ENCODE measurements at places on chromosomes 7 and 10.

DNA sequence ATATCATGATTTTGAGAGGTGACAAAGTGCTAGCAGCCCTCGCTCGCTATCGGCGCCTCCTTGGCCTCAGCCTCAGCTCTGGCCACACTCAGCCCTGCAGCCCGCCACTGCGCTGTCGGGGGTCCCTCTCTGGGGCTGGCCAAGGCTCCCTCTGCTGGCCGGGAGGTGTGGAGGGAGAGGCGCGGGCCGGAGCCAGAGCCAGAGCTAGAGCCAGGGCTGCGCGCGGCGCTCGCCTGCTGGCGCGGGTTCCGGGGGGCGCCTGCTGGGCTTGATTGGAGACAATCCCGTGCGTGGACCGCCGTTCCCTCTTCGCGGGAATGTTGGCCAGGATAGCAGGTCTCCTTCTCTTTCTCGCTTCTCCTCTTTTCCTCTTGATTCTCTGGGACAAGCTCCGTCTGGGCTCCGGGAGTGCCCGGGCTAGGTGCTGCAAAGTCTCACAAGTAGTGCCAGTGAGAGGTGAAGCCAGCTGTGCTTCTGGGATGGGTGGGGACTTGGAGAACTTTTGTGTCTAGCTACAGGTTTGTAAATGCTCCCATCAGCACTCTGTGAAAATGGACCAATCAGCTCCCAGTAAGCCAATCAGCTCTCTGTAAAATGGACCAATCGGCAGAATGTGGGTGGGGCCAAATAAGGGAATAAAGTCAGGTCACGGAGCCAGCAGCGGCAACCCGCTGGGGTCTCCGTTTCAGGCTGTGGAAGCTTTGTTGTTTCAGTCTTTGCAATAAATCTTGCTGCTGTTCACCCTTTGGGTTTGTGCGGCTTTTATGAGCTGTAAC lies 43.4 kb upstream of the ELMO1 start:
- no peak for DNase-seq

- no peak for DNase-seq
Observed at GRCh38 chr7:155449008-155449868, 8.7 kb upstream of the EN2 start.

GRCh38 chr7:79806161-79806734 lies 328.4 kb upstream of the GNAI1 start:
- no peak for DNase-seq

DNA sequence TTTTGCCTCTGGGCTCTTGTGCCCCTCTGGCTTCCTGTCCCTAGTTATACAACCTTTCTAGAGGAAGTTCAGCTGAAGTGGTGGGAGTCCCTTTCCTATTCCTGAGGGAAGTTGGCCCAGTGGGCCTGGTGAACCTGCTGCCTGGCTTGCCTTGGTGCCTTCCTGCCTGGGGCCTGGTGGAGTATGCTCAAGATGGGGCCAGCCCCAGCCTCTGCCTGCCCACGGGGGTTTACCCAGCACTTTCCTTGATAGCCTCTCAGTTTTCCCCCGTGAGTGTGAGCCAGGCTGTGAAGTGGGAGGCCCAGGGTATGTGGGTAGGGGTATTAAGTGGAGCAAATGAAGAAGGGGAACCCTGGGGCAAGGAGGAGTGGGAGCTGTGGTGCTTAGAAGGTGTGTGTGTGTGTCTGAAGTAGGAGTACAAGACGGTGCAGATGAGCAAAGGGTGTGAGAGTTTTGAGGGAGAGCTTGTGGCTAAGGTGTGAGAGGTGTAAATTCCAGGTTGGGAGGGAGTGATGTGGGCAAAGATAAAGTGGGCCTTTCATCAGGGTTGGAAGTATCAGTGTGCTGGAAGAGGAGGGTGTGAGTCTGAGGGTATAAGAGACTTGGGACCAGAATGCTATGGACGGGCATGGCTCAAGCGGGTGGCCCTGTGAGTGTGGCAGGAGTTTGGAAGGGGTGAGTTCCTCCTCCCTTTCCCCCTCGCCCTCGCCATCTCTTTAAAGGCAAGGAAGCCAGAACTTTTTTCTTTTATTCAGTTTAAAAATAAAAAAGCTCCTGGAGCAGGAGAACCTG lies 10.9 kb upstream of the PAX2 start:
- DNase-seq: no peak

GRCh38 chr7:67918158-67918557 lies 921.5 kb downstream of the TYW1 start:
- no peak for DNase-seq

GRCh38 chr7:104206841-104207240 lies 972 bp downstream of the ORC5 start:
- DNase-seq: no peak

DNA sequence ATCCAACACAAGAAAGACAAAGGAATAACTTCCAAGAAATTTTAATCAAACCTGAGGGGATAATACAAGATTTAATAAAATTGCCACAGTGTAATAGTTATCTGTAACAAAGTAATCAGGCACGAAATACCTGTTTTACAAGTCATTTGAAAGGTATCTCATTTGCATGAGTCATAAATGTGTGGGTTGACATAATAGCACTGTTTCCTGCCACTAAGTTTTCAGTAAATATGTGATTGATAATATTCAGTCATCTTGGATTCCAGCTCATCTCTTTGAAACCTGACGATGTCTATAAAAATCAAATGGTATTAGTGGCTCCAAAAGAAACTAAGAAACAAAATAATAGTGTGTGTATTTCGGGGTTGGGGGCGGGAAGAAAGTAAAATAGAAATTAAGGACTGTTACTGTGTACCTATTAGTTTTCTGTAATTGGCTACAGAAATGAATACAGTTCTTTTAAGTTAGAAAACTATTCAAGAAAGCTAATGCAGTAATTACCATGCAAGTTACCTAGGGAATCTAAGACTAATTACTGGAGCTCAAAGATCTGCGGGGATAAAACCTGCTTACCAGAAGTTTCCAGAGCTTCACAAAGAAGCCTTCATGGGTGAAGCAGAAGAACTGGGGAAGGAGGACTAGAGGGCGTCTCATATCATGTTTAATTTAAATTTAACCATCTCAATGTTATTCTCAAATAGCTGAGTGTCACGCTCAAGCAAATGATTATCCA lies 100.7 kb downstream of the ST8SIA6 start:
- DNase-seq: no peak

DNA sequence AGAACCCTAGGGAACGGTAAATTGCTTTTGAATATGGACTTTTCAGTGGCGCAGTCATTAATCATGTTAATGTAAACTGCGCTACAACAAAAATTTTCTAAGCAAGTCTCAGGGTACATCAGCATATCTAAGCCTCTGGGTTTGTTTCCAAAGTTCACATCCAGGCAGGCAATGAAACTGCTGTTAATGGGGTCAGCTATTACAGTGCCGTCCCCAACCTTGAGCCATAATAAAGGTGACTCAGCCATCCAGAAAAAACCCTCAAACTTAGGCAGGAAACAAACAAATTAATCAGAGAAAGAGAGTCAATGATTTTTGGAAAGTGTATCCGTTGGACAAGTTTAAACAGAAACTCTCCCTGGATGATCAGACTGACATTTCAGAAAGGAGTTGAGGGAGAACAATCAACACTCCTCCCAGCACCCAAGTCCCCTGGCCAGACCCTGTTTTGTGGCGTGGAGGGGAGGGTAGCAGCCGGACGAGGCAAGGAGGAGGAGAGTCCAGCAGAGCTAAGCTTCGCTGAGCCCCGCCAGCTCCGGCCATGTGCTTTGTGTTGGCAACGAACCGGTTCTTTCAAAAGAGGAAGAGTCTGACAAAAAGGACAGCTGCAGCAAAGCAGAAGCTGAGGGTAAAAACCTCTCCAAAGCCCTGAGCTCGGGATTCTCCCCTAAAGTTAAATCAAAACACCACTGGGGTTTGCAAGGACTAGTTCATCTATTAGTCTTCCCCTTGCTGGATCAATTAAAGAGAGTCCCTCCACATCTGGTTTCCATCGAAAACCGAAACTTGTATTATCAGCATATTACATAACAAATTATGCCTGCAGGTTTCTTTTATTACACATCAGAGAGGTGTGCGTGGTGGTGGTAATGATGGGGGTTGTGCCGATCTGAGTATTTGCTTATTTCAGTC lies 3.6 kb downstream of the FAM53B start:
- DNase-seq: peak; percentile 75

DNA sequence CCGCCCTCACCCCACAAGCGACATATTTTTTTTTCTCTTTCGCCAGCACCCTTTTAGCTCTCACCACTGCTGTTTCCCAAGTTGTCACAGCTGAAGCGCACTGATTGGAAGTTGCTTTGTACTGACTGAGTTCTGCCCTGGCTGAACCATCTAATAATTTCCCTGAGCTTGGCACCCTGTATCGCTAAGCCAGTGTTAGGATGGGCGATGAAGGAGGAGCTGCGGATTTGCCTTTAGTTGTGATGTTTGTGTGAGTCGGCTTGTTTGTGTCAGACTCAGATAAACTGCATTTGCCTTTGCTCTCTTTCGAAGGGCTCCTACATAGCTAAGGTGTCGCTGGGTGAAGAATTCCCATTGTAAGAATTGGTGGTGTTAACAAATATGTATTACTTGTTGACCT lies 1.3 kb upstream of the ATXN7L1 start:
- DNase-seq: no peak

DNA sequence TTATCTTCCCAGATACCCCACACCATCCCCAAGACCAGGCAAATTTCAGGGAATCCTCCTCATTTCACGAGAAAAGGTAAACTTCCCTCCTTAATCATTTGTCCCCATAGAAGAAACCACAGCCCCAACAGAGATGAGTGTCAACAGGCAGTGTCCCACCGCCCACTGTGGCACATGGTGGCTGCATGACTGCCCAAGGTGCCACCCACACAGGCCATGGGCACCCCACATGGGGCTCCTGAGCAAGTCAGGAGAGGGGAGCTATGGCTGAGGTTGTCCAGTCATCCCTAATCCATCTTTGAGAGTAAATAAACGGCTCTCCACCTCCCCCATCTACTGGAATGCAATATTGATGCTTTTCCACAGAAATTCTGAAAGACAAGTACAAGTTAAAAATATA lies 44.1 kb downstream of the ANTXRL start:
- DNase-seq: no peak

DNA sequence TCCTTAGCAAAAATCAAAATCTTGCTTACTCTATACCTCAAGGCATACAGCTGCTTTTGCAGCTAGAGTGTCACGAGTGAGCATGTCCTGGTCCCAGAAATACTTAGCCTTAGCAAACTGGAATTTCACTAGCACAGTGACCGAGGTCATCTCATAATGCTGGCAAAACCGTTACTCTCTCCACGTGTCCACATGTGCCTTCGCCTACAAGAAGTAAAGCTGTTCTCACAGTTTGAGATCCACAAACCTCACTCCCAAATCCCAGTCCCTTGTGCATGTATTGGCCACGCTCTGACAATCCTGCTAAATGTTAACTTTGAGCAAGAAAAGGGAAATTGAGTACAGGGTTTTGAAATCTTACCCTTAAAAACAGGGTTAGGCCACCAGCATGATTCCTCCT lies 111.0 kb upstream of the PLXDC2 start:
- no peak for DNase-seq

GRCh38 chr10:132459301-132460003 lies 62.5 kb downstream of the PWWP2B start:
- DNase-seq: no peak

DNA sequence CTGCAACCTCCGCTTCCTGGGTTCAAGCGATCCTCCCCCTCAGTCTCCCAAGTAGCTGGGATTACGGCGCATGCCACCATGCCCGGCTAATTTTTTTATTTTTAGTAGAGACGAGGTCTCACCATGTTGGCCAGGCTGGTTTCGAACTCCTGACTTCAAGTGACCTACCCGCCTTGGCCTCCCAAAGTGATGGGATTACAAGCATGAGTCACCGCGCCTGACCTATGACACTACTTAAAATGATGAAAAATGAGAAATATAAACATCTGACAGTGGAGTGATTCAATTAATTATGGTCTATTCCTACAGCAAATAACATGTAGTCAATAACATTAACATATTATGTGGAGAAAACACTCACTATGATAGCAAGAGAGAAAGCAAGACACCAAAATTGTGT lies 2.2 kb downstream of the BRAT1 start:
- no peak for DNase-seq

DNA sequence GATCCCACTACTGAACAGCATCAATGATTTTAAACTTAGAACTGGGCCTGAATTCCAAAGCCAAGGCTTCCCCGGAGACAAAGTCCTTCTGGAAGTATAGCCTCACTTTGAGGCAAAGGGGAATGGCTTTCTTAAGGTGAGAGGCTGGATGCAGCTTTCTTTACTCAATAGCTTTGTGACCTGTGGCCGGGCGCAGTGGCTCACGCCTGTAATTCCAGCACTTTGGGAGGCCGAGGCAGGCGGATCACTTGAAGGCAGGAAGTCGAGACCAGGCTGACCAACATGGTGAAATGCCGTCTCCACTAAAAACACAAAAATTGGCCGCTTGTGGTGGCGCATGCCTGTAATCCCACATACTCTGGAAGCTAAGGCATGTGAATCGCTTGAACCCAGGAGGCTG lies 3.2 kb upstream of the FGFR2 start:
- no peak for DNase-seq

DNA sequence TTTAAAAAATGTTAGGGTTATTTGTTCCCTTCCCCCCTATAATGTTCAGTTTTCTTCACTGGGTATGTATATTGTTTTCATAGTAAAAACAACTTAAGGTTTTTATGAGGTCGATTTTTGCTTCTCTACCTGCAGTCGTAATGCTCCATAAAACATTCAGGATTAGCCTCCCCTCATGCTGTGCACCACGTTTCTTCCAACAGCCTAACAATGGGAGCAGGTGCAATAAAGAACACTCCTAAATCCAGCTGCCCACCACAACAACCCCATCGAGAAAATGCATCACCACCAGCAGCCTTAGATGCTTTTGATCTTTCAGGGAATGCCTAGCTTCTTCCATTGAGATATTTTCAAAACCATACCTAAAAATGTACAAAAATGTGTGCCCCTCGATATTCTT lies 111.1 kb downstream of the ADAM12 start:
- no peak for DNase-seq

- no peak for DNase-seq
Observed at GRCh38 chr10:78398382-78398781, 364.7 kb downstream of the RPS24 start.

- DNase-seq: no peak
Observed at GRCh38 chr7:107959527-107959898, 43.4 kb downstream of the LAMB1 start.

DNA sequence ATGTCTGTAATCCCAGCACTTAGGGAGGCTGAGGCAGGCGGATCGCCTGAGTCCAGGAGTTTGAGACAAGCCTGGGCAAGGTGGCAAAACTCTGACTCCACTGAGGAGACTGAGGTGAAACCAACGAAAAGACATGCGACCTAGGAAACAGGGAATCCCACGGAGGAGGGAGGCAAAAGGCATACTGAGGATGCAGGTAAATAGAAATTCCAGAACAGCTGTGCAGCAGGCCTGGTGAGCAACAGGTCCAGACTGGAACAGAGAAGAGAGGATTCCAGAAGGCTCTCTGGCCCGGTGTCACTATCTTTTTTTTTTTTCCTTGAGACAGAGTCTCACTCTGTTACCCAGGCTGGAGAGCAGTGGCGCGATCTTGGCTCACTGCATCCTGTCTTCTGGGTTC lies 7.3 kb downstream of the KLRG2 start:
- no peak for DNase-seq

DNA sequence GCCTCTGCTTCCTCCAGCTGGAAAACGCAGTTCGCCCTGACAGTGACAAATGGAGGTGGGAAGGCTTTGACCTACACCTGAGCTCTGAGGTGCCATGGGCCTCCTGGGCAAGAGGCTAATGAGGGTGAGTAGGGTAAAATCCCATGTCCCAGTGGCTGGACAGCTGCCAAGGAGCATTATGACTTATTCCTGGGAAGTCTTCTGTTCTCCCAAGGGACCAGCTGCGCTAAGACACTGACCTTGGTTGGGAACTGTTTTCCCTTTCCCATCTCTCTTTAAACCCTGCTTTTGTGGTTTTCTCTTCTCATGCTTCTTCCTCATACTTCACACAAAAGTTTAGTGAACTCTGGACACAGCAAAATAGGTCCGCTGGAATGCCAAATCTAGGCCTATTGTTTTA lies 72.6 kb downstream of the COPG2 start:
- DNase-seq: no peak

All from CD4-positive, alpha-beta T cell (primary cell).